Fibroblast of upper back skin (primary cell): ENCODE measurements at places on chromosomes 7 and 10.

DNA sequence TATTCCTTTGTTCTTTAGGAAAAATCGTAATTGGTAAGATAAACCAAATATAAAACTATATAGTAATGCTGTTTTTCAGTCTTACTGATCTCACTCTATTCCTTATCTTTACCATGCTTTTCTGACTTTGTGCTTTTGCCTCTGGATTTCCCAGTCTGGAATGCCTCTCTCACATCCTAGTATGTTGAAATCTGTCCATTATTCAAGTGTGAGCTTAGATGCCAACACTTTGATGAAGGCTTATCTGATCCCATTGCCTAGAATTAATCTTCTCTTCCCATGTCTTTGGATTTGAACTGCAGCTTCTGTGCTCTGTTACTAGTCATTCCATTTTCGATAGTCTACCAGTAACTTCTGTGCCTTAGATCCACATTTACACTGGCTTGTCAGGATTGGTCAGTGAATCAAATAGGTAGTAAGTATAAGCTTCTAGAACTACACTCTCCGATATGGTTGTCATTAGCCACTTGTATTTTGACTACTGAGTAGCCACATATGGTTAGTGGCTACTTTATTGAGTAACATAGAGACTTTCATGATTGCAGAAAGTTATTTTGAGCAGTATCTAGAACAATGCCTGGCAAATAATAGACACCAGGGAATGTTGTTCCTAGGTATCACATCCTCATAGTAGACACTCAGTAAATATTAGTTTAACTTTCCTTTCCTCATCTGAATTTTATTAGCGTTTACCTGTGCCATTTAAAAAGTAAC lies 92.9 kb downstream of the BMPR1A start:
- no peak for DNase-seq

DNA sequence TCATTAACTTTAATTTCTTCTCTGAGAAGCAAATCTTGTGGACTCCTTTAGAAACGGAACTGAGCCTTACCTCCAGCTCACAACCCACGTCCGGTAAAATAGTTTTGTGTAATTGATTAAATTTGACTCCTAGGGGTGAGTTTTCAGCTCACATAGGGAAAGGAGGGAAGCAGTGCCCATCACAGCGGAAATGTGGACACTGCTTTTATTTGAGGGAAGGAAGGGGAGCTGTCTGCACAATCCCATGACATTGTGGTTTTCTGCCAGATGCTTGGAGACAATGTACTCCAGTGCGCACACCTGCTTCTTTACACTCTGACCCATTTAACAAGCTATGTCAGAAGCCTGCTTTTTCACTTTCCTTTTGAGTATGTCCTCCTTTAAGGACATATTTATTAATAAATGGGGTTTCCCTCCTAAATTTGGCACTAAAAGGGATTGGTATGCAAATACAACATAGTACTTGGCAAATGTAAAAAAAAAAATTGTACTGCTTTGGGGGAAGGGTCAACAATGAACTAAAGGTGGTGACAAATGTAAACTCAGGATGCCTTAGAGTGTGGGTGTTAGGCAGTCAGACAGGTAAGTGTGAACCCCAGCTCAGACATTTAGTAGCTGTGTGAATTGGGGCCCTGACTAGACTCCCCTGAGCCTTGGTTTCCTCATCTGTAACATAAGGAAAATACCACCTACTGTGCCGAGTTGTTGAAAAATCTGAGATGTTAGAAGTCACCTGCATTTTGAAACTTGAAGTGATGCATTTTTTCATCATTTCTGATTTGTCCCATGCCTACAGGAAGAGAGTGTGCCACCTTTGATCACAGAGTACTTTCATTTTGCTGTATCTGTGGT lies 90.2 kb upstream of the KLF6 start:
- no peak for DNase-seq

DNA sequence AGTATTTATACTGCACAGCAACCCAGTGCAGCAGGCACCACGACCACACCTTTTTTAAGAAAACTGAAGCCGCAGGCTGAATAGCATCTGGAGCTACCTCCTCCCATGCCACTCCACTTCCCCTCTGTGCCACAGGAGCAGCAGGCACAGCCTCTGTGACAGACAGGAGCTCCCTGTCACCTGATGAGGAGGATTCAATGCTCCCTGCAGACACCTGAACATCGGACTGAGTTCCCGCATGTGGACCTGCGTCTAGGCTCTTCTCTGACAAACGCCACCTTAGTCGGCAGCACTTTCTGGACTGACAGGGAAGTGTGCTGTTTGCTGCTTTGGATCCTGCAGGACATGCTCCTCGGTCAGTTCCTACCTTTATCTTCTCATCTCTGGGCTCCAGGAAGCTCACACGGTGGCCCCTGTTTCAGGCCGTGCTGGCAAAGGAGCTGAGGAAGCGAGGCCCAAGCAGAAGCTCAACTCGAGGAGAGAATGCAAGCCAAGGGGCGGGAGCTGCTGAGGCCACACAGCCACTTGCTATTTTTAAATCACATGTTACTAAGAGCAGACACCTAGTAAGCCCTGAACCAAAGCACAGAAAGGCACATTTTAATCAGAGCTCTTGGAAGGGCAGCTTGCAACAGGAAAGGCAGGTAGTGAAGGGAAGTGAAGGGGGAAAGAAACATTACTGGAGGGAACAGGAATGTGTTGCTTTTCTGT lies 56.6 kb downstream of the VOPP1 start:
- no peak for DNase-seq

DNA sequence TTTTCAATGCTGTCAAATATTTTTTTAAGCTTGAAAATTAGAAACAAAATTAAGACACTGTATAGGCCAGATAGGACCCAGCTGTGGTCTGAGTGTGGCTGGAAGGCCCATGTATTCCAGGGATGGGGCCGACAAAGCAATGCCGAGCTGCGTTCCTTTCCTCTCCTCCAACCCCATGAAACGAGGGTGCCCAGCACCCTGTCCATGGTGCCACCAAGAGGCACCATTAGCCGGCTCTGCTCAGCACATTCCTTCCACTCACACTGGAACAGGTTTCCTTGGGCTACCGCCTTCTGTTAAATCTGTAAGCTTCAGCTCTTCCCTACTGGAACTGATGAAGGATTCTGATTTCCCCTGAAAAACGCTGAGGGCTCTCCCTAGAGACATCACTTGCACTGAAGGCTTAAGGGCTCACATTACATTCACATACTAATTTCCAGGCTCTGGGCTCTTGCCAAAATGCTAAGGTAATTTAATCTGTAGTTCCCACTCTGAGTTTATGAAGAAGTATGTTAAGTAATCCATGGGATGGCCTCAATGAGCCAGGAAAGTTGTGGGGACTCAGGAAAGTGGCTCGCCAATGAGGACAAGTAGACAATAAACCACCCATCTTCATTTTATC lies 73.7 kb upstream of the CAMK2B start:
- peak; percentile 50 for DNase-seq
